ENCODE measurements at places on chromosomes 2 and 18. TPM values are rescaled to one million over a fixed set of nuclear protein-coding genes. Genes with fewer than 3 reads are reported as not detected.

The GPR155 gene
- total RNA-seq, result 41.9 TPM

GRCh38 chr2:233349005-233349998 is 5.0 kb upstream of the DGKD start:
- DNase-seq, result no peak

DNA sequence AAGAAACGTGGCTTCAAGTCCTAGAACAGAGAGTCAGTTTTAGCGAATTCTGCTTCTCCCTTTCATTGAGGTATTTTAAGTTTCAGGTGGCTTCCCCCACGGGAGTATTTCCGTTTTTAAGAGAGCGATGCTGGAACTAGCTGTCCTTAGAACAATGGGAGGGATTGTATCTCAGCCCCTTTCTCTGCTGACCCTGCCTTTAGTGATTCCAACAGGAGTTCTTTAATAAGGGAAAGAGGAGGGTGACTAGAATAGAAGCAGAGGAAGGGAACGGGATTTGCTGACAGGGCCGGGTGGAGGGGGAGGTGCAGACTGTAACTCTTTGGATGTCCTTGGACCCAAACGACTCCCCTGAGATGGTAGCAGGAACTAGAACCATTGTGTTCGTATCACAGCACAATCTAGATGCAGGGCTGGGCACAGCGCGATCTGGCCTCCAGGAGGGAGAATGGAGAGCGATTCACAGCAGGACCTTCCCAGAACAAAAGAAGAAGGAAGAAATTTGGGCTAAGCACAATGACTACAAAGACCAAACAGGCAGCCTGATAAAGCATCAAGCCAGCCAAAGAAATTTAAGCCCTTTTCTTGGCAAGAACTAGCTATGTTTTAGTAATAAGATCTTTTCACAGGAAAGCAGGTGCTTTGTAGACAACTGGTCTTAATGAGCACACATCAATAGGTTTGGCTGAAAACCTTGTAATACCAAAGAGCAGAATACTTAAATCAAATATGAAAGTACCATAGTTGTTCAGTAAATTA is 15.8 kb upstream of the RTTN start:
- DNase-seq, result no peak

DNA sequence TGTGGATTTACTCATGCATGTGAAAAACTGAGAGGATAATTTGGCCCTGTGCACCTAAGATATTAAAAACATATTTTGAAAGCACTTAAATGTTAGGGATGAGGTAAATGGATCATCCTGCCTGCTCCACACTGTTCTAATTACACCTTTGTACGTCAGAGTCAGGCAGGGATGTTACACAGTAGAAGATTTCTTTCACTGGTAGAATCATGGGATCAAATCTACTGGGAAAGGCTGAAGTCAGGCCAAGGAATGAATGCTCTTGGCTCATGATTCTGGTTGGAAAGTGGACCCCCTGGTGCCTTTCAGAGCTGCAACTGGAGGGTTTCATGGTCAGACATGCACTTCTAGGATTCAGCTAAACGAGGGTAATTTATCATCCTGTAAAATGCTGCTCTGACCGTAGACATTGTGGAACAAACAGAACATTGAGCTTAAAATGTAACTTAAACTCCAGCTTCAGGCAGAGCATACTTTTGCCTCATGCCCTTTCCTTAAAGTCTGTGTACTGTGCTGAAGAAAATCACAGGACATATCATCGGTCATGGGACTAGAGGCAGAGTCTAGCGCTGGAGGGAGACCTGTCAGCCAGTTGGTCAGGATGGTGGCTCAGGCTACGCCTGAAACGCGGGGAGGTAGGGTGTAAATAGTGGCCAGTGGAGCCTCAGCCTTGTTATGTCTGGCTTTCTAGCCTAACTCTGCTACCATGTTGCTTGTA is 4.9 kb downstream of the KCNE4 start:
- no peak for DNase-seq

The REL gene
- total RNA-seq, result 9.2 TPM

- DNase-seq, result no peak
These were observed 757.8 kb downstream of the TRIB2 start for GRCh38 chr2:13474538-13474937.

GRCh38 chr2:162297925-162298552 is 20.4 kb downstream of the IFIH1 start:
- DNase-seq, result no peak

The TTN gene
- total RNA-seq, result 2.8 TPM

GRCh38 chr2:126356631-126357030 is 299.3 kb upstream of the GYPC start:
- no peak for DNase-seq

Measured in esophagus muscularis mucosa (tissue), 4 donors.